Skin of body (tissue), 3 donors: ENCODE measurements at places on chromosomes 5 and 9. TPM values are rescaled to one million over a fixed set of nuclear protein-coding genes. Genes with fewer than 3 reads are reported as not detected.

DNA sequence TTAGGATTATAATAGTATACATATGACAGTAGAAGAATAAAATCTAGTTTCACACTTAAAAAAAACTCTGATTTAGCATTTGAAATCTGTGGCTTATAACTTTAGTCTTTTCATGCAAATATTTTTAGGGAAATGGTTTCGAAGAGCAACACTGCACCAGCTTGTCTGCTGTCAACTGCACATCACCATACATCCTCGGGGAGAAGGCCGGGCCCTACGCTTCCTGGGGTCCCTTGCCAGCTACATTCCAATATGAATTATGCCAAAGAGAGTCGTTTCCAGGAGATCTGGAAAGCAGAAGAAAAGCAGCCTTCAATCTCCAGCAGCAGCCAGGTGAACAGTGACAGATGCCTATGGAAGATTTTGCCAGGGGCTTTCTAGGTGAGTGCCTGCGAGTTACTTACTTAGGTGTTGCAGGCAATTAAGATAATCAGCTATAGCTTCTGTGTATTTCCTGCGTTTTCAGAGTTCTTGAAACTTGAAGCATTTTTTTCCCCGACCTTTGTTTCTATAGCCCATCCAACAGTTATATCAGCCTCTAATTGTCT, 166.8 kb downstream of the TRPM3 start:
- no peak for DNase-seq

DNA sequence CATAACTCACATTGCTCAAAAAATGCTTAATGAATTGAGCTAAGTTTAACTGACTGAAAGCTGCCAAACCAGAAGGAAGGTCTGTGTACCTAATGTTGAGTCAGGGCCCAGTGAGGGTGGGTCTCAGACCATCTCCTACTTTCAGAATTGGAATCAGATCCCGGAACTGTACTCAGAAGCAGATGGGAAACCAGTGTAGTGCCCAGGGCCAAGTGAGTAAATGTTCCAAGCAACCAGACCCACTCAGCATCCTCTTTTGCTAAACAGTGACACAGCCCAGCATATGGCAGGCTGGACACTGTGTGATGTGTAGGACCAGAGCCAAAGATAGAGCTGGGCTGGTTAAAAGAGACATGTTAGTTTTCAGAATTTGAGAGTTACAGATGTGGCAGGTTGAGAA, 94.1 kb downstream of the PLCXD3 start:
- no peak for DNase-seq

SPATA31C2 gene
- total RNA-seq = not detected

GRCh38 chr9:97425336-97425972, 13.6 kb downstream of the TDRD7 start:
- DNase-seq = no peak

GRCh38 chr9:125534971-125535701, 171.9 kb downstream of the MAPKAP1 start:
- DNase-seq = no peak

- no peak for DNase-seq
These were observed 49.0 kb downstream of the NPR3 start for GRCh38 chr5:32760091-32760509.

DNA sequence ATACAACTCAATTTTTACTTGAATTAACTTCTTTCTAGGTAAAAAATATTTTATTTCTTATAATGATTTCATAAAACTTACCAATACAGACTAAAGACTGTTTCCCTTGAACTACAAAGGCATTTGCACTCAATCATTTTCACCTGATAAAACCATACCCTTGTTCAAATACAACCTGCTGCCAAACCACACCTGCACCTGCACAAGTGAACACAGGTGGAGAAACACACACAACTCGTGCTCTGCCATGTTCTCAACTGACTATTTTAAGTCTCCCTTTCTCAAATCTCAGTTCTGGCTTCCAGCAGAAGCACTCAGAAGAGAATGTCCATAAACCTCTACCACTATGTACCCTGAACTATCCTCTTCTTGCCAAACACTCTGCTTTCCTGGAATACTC, 1892.1 kb downstream of the MAT2B start:
- no peak for DNase-seq

DNA sequence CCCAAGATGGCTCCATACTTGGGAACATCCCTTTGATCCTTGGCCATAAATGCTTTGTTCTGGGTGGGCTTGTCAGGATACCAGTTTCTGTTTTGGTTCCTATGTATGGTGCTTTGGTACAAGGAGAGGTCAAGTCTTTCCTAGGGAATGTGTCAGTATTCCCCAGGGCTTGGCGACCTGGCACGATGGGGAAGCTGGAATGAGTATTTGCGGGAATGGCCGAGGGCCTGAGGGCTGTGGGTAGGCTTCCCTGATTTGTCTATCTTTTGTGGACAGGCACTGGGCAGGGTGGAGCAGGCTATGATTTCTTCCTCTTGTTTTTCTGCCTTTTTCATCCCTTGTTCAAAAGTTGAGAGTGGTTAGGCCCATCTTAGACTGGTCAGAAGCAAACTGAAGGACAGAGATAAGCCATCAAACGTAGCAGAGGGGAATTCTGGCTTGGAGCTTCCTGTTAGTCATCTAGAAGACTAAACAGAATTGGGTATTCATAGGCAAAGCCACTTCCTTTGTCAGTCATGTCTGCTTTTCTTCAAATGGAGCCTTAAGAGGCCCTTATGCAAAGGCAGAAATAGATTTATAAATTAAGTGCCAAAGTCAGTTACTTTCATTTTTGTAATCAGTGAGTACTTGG, 13.7 kb downstream of the DOCK2 start:
- no peak for DNase-seq

UBE2R2 gene
- 19.9 TPM for total RNA-seq

- DNase-seq = no peak
These were observed 13.6 kb upstream of the CCDC180 start for GRCh38 chr9:97293818-97294217.

GRCh38 chr5:68343421-68343826, 127.9 kb downstream of the PIK3R1 start:
- DNase-seq = no peak

- no peak for DNase-seq
These were observed 65.8 kb upstream of the TBC1D2 start for GRCh38 chr9:98321269-98321668.

DNA sequence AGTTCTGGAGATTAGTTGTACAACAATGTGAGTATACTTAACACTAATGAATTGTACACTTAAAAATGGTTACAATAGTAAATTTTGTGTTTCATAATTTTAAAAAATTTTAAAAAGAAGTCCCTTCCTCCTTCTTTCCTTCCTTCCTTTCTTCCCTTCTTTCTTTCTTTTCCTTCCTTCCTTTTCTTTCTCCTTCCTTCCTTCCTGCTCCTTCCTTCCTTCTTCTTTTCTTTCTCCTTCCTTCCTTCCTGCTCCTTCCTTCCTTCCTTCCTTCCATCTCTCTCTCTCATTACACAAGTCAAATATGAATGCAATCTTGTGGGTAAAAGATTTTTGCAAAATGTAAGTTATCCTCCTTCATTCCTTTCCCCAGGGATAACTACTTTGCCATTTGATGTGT, 97.1 kb upstream of the TBCA start:
- no peak for DNase-seq

ENTPD2 gene
- total RNA-seq = 8.0 TPM

PCDHB13 gene
- total RNA-seq = 2.9 TPM

TAS2R1 gene
- not detected for total RNA-seq

GRXCR2 gene
- not detected for total RNA-seq

DNA sequence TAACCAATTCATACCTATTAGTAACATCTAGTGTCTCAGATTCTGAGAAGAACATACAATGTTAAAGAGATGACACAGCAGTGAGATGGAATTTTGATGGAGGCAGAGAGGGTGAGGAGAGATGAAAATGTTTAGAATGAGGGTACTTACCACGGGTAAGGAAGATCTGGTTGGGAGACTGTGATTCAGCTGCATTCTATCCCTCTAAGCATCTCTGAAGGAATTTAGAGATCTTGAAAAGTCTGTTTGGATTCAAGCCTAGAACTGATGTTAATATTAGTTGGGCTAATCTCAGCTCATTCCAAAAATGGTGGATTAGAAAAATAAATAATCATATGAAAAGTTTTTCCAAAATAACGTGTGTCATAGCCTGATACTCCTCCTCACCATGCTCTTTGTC, 191.5 kb upstream of the CLINT1 start:
- no peak for DNase-seq

DNA sequence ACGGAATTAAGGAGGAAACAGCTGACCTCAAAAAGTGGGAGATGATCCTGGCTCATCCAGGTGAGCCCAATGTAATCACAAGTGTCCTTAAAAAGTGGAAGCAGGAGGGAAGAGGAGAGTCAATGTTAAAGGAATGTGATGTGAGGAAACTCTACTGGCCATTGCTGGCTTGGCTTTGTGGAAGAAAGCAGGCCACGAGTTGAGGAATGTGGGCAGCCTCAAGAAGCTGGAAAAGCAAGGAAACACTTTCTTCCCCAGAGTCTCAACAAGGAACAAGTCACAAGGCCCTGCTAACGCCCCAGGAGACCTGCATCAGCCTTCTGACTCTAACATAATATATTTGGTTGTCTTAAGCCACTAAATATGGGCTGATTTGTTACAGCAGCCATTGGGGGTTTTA, 252.8 kb downstream of the PSAT1 start:
- no peak for DNase-seq

- no peak for DNase-seq
These were observed 32.2 kb upstream of the PAX5 start for GRCh38 chr9:37066139-37066725.

PCDHGA9 gene
- 4.2 TPM for total RNA-seq
